CD4-positive, alpha-beta T cell treated with Interferon alpha-2 for 1 hour (primary cell): ENCODE measurements at places on chromosomes 12 and 14.

DNA sequence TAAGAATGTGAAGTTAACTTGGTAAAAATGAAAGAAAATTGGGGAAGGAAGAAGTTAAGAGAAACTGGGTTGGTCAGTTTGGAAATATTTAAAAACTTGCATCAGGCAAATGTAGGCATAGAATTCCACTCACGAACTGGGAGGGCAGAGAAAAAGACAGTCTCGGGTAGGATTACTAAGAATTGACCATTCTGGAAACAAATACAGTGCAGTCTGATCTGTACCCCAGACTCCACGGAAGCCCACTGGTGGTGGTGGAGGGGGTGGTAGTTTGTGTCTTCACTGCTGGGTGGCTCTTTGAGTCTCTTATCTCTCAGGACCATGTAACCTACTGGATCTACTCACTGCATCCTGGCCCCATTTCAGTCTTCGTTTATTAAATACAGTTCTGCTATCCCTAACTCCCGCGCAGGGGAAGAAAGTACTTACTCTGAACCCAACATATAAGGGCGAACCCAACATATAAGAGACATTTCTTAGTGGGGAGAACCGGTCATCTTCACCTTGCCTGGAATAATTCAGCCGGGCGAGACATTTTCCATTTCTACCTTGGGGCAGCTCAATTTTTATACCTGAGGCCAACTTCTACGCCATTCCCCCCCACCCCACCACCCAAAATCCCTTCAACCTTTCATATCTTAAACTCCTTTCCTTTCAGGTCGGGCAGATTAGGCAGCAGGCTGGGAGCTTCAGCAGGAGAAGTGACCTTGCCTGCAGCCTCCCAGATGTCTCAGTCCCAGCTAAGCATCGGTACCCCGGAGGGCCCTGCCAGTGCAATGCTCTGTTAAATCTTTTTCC, 1.7 kb downstream of the SLC2A3 start:
- DNase-seq, result peak; percentile 42

- no peak for DNase-seq
These were observed 433.9 kb downstream of the PCNX1 start for GRCh38 chr14:71341156-71341555.

DNA sequence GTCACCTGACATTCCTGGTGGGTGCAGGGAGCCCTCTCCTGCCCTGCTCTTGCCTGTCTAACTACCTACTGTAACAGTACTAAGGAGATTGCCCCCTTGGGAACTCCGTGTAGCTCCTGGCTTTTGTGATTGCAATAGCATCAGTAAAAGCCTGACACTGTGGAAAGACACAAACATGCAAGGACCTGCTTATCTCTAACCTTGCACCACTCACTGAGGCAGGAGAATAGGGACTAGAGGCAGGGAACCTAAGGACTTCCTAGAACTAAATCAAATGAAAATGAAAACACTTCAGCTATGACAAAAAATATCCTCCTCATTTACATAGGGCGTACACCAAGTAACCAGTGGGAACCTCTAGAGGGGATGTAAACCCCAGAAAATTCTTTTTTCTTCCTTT, 28.5 kb downstream of the TUBA1A start:
- no peak for DNase-seq

DNA sequence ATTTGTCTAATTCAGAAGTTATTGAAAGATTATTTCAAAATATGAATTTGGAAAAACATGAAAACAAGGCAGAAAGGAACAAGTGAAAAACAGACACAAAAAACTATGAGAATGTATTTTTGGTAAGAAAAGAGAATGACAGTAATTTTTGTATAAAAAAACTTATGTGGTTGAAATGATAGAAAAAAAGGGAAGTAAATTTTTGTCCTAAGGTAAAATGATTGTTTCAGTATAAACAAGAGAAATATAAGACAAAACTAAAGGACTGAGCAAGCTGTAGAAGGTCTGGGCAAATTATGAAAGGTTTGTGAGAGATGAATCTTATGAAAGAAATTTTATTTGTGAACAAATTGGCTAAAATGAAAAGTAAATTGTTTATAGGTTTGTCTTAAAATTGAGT, 44.6 kb downstream of the CEP83 start:
- no peak for DNase-seq
